AG20443 (cell line): ENCODE measurements at places on chromosomes 5 and 9.

GRCh38 chr5:138698713-138699112 lies 54.5 kb upstream of the CTNNA1 start:
- no peak for DNase-seq

DNA sequence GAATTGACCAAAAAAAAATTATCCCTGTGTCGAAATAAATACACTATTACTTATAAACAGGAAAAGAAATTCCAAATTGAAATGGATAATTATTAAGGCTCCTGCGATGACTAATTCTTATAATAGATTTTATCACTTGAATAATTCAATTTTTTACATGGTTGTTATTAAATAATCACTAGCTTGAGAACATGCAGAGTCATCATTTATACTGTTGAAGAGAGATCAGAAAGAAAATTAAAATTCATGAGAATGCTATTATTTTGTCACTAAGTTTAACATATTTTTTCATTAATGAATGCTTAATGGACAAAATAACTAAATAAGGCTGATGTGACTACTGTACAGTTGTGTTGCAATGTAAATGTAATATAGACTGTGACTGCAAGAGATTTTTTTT lies 1011.3 kb upstream of the C9orf72 start:
- DNase-seq = no peak

- DNase-seq = no peak
Observed at GRCh38 chr5:10457682-10458574, 16.2 kb downstream of the ROPN1L start.

DNA sequence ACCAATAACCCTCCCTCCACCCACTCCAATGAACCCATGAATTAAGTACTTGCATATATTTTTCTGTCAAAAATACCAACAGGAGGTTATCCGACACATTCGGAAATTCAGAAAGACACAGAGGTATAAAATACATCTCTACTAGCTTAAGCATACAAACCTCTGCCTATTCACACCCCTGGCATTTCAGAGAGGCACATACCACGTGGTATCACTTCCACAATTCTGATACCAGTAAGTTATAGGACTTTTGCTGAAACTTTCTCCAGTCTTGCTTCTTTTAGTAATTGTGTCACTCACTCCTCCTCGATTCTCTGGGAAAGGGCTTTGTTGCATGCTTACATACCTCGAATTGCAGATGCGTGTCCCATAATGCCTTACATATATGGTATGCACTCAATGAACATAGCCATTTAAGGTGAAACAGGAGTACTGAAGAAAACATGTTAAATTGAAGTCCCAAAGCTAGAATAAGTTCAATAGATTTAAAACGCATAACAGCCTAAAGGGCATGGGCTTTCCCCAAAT lies 58.1 kb downstream of the TLE1 start:
- DNase-seq = no peak

DNA sequence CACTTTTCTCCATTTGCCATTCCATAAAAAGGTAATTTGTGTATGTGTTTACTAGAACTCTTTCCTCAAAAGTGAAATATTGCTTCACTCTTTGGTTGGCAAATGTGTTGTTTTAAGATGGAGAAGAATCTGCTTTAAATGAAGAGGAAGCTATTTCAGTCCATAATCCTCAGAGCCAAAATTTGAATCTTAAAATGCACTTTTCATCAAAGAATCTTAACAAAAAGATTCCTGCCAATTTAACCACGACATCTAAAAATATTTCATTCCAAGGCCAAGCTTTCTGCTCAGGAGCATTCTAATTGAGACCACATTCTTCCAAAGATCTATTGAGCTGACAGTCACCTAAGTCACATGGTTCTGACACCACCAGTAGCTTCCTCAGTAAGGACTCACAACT lies 7.5 kb downstream of the GABRB2 start:
- no peak for DNase-seq

DNA sequence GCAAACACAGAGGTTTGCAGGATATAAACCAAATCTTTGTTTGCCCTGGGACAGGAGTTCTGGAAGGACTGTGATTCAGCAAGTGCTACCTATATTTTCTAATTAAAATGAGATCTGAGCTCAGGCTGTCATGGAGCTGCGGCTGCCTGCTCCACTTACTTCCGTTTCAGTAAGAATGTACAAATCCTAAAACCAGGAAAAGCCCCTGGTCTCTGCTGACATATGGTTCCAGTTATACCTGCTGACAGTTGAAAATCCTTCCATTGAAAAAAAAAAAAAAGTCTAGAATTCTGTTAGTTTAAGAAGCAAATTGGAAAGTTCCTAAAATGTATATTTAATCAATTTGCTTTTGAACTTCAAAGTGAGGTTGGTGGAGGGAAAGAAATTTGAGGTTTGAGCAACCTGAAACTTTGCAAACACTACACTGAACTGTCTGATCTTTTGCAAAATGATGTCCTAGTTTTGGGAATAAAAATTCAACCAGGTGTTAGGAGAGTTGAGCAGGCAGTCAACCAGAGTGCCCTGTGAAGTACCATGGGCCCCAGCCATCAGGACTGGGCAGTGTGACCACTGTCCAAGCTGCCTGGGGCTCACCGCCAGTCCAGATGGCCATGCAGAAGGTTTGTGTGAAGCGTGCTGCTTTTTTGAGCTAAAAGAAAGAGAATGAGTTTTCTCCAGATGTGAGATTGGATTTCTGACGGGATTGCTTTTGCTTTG lies 50.6 kb downstream of the SHB start:
- no peak for DNase-seq

GRCh38 chr9:133592731-133593409 lies 16.3 kb downstream of the FAM163B start:
- DNase-seq = no peak

- DNase-seq = no peak
Observed at GRCh38 chr9:135567311-135567710, 5.8 kb downstream of the PAEP start.

DNA sequence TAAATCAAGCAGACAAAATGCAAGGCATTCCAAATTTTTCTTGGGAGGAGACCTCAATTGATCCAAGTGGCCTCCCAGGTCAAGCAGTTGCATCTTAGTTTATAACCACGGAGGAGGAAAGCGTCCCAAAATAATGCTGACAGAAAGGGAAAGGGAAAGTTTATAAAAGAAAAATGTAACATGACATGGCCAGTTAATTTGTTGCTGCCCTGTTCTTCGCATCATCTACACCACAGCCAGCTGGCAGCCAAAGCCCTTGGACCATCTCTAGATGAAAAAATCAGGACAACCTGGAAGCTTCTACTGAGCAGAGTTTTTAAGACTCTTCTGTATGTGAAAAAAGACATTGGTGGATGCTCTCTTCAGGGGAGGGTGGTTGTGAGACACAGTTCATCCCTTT lies 128.8 kb upstream of the FBXL7 start:
- DNase-seq = no peak

- DNase-seq = no peak
Observed at GRCh38 chr9:71326360-71326759, 204.9 kb upstream of the TRPM3 start.

- DNase-seq = peak; percentile 64
Observed at GRCh38 chr5:157574456-157575380, 857 bp downstream of the ADAM19 start.
